ENCODE measurements at places on chromosomes 13 and 19. TPM values are rescaled to one million over a fixed set of nuclear protein-coding genes. Genes with fewer than 3 reads are reported as not detected.

DNA sequence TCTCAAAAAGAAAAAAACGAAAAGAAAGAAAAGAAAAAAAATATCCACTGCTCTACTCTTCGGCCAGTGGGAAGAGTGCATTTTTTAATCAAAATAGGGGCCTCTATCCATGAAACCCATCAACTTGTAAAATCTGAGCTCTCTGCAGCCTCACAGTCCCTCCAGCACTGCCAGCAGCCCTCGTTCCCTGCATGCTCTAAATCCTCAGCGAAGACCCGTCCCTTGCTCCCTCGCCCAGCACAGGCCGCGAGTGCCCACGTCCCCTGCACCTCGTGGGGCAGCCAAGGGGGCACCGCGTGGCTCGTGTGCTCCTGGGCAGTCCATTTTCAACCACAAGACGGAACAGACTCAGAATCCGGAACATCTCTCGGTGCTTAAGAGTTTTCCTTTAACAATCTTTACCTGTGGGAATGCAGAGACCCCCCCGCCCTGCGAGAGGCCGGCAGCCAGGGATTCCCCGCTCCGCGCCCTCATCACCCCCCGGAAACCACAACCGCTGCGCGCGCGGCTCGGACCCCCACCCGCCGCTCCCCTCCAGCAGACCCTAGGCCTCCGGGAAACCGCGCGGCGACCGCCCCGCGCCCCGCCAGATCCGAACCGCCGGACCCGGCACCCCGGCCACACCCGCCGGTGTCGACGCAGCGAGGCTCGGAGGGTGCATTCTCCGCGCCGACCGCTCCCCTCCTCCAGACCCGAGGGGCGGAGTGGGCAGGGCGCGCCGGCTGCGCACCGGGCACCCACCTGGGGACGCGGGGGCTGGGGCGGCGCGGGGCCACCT, 638 bp downstream of the ANKRD27 start:
- DNase-seq, result no peak
- peaks cover 32% of the 10 kb centered on the region for H3K4me1 ChIP-seq
- peak overlapping the region; percentile 89 for H3K4me3 ChIP-seq

DNA sequence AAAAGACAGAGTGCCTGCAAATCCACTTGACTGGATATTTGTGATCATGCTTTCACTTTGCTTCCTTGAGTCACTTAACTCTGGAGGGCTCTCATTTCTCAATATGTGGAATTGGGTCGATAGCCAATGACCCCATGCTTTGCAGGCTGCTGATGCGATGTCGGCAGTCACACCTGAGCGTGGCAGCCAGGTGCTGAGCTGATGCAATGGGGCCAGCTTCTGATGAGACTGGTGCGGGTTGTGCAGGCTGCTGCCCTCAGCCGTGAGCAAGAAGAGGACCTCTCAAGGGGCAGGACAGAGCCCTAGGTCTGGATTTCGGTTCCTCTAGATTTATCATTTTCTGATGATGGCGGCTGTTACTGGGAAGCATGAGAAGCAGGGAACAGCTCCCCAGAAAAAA, 334.1 kb downstream of the TEX29 start:
- no peaks in the 10 kb centered on the region for H3K4me1 ChIP-seq
- DNase-seq, result no peak
- no peak overlapping the region for H3K27ac ChIP-seq
- H3K36me3 ChIP-seq, result no peaks in the 10 kb centered on the region

GRCh38 chr13:76632401-76633044, 253.7 kb downstream of the KCTD12 start:
- DNase-seq, result no peak
- H3K4me3 ChIP-seq, result no peak overlapping the region
- no peaks in the 10 kb centered on the region for H3K27me3 ChIP-seq
- peaks cover 22% of the 10 kb centered on the region for H3K4me1 ChIP-seq
- H3K27ac ChIP-seq, result no peak overlapping the region

Gene GRIN2D
- under 0.01 TPM for total RNA-seq

Gene PVR
- total RNA-seq, result 39.4 TPM

Gene MCEMP1
- total RNA-seq, result 0.36 TPM

Gene PTPRH
- total RNA-seq, result 0.95 TPM

DNA sequence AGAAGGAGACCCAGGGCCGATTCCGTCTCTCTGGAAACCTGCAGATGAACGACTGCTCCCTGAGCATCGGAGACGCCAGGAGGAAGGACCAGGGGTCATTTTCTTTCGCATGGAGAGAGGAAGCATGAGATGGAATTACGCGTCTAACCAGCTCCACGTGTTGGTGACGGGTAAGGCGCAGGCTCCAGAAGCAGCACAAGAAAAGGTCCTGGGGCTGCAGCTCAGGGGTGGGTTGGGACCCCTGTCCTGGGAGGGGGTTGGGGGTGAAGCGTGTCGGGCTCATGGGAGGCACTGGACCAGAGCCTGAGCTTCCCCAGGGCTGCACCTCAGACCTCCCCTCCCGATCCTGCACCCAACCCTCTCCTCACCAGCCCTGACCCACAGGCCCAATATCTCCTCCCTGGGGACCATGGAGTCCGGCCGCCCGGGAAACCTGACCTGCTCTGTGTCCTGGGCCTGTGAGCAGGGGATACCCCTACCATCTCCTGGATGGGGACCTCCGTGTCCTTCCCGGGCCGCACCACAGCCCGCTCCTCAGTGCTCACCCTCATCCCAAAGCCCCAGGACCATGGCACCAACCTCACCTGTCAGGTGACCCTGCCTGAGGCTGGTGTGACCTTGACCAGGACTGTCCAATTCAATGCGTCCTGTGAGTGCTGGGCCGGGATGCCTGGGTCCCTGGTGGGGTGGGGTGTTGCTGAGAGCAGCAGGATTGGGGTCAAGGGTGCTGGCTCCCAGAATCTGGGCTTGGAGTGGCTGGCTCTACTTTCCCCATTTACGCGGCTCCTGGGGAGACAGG, 39.6 kb upstream of the CD33 start:
- no peaks in the 10 kb centered on the region for H3K4me1 ChIP-seq
- no peaks in the 10 kb centered on the region for H3K36me3 ChIP-seq
- no peak overlapping the region for H3K27ac ChIP-seq
- DNase-seq, result no peak
- no peak overlapping the region for H3K4me3 ChIP-seq
- H3K27me3 ChIP-seq, result no peaks in the 10 kb centered on the region

- no peaks in the 10 kb centered on the region for H3K4me1 ChIP-seq
- H3K4me3 ChIP-seq, result no peak overlapping the region
- peak overlapping the region; percentile 8 for H3K27ac ChIP-seq
- no peaks in the 10 kb centered on the region for H3K27me3 ChIP-seq
Observed at GRCh38 chr13:48156466-48156865, 61.6 kb upstream of the MED4 start.
